Frontal cortex (tissue), 4 donors: ENCODE measurements at places on chromosomes 4 and X.

GRCh38 chr4:158122501-158122900 is 50.3 kb downstream of the GASK1B start:
- DNase-seq, result no peak

DNA sequence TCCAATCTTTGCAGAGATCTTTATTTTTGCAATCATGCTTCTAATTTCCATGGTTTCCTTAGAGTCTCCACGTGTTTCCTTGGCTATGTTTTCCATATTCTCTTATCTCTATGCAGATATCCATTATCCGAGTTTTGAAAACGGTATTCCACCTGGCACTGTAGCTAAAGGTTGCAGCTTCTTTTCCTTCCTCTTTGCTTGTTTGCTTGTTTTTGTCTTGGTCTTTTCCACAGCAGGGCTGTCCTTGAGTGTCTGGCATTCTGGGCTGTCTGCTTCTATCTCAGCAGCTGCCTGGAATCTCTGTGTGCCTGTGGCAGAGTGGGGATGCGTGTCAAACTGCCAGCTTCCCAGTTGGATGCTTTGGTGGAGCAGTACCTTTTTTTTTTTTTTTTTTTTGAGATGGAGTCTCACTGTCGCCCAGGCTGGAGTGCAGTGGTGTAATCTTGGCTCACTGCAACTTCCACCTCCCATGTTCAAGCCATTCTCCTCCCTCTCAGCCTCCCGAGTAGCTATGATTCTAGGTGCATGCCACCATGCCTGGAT is 46.9 kb downstream of the WFS1 start:
- DNase-seq, result no peak

DNA sequence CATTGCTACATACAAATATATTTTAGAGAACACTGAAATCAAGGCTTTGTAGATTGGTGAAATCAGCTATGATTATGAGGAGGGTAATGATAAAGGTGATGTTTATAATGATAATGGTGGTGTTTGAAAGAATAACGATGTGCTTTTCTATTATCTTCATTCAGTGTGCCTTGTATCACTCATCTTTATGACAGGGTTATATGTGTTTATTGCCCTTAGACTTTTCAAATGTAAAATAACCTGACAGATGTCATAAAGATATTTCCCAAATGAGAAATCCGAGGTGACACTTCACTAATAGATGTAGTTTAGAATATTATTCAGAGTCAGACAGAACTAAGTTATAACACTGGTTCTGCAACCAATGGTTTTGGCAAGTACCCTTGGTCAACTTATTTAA is 323.0 kb upstream of the SPANXN4 start:
- no peak for DNase-seq

GRCh38 chr4:151215295-151215694 is 61.7 kb upstream of the PRSS48 start:
- no peak for DNase-seq
